Activated CD8-positive, alpha-beta memory T cell treated with anti-CD3 and anti-CD28 coated beads, Interleukin-2, amount 50 U/mL, for 48 hours (primary cell): ENCODE measurements at places on chromosomes 3 and 15.

DNA sequence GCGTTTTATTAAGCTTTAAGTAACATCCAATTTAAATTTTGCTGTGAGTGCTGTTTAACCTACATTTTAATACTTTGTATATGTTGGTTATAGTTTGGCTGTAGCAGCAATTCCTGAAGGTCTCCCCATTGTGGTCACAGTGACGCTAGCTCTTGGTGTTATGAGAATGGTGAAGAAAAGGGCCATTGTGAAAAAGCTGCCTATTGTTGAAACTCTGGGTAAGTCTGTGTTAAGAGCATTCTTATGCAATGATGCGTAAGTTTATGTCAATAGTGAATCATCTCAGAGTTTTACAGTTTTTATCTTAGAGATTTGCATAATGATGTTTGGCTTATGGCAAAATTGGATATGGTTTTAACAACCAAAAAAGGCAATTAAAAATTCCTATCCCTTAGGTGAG, 62.7 kb downstream of the ASTE1 start:
- no peak for DNase-seq

GRCh38 chr3:180612364-180612763, 10.4 kb downstream of the TTC14 start:
- no peak for DNase-seq

GRCh38 chr3:183106635-183107034, 7.3 kb upstream of the MCCC1 start:
- DNase-seq: no peak

DNA sequence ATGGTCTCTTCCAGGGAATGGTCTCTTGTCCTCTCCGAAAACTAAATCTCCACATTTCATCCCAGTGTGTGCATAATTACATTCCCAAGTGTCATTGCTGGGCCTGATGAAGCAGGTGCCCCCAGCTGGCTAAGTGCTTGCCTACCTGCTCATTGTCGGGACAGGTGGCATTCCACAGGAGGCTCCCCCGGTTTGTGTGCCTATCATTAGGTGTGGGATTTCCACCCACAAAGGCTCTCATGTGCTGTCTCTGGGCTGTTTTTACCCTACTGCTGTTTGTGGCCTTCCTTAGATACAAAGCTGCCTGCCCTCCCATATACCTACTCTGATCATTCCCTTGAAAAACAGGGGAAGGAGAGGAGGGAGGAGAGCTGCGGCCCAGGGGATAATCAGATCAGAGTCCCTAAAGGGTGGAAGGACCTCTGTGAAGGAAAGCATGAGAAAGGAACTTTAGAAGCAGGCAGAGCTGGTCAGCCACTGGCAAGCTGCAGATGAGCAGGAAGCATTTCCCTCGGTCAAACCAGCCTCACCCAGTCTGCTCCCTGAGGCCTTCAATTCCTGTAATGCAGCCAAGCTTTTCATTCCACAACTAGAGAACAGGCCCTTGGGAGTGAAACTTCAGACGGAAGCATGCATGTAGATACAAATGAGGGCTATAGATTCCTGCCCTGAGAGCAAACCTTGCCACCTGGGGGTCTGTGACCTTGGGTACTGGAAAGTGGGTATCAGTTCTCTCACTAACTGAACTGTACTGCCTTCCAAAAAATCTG, 60.7 kb upstream of the HEG1 start:
- DNase-seq: no peak

- DNase-seq: no peak
Measured at GRCh38 chr15:31382713-31383045, 56.0 kb downstream of the KLF13 start.

GRCh38 chr3:42214064-42214463, 51.9 kb downstream of the CCK start:
- no peak for DNase-seq

GRCh38 chr3:134567605-134568004, 81.7 kb downstream of the CEP63 start:
- DNase-seq: no peak

- DNase-seq: no peak
Measured at GRCh38 chr3:44363591-44363990, 25.0 kb downstream of the TCAIM start.

- DNase-seq: no peak
Measured at GRCh38 chr15:63528138-63528659, 23.8 kb downstream of the USP3 start.

DNA sequence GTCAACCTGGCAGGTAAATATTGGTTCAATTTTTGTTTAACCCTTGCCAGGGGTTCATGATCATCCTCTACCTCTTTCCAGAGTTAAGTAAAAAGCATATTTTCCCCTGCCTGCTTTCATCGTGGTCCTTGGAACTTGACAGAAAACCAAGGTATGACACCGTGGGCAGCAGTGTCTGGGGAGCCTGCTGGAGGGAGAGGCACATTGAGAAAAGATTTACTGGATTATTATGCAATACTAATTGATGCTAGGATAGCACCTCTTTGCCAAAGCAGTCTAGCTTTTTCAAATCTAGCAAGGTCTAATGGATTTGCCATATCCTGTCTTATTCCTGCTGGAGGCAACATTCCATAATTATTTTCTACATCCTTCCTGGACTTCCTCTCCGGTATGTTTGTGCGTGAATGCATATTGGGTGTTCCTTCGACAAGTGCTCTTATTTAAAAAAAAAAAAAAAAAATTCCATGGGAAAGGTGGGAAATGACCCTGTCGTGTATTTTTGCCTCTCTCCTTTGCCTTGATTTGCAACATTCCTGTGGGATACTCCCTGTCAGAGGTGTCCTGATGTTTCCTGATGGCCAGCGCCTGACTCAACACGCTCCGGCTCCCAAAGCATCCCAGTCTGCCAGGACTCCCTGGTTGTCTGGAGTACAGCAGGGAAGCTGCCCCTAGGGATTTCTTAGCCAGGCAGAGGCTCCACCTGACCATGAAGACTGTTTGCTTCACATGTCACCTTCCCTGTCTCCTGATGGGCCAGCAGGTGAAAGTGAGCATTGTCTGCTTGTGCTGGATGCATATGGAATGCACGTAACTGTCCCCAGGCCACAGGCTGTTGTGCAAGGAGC, 6.3 kb downstream of the BHLHE40 start:
- DNase-seq: peak; percentile 70

- DNase-seq: no peak
Measured at GRCh38 chr3:29354894-29355293, 74.0 kb downstream of the RBMS3 start.
